ENCODE measurements at places on chromosomes 12 and 14.

DNA sequence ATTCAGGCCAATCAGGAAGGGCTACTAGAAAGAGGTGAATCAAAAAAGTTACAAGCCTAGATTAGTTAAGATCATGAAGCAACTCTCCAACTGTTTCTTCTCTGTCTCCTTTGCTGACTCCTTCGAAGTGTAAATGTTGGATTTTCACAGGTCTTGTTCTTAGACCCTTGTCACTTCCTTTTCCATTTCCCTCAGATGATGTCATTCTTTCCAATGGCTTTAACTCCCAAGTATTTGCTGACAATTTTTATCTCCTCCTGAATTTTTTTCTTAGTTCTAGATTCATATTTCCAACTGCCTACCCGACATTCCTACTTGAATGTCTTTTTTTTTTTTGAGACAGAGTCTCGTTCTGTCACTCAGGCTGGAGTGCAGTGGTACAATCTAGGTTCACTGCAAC is 10.8 kb downstream of the GAS2L3 start:
- no peak for DNase-seq

DNA sequence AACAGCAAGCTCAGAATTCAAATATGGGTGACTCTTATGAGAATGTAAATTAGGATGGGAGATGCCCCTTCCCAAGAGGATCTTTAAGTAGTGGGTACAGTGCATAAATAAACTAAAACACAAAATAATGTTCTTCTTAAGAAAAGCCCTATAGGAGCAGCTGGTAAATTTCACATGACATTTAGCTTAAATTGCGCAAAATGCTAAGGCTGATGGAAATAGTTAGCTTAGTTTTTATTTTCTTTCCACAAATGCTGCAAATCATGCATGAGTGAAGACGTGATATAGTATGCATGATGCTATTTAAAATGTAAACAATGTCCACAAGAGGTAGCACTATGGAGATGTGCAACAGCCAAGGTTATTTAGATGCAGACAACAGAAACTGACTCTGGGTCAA is 328.1 kb downstream of the ATP23 start:
- DNase-seq, result no peak

DNA sequence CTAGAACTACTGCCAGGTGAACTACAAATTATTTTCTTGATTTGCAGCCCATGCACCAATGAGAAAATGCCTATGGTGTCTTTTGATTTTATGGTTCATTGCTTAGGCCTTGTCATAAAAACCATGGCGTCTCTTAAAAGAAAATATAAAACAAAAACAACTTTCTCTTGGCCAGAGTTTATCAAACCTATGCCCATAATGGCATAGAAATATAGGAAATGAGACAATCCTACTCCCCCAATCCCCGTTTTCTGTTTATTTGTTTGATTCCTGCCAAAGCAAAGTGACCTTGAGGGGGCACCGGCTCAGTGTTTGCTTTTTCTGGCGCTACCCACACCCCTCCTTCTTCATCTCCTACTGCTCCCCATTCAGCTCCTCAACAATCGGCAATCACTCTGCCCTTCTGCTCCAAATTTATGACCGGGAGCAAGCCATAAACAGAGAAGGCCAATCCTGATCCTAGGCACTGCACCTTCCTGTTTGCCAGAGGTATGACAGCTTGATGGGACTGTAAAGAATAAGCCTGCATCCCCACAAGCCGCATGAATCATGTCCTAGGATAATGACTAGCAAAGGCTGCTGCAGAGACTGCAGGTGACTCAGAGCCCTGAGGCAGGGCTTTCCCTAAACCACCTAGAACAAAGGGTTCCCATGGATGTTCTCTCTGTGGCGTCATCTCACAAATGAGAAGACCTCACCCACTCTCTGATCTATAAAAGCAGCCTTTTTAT is 874.9 kb downstream of the NRXN3 start:
- DNase-seq, result no peak

DNA sequence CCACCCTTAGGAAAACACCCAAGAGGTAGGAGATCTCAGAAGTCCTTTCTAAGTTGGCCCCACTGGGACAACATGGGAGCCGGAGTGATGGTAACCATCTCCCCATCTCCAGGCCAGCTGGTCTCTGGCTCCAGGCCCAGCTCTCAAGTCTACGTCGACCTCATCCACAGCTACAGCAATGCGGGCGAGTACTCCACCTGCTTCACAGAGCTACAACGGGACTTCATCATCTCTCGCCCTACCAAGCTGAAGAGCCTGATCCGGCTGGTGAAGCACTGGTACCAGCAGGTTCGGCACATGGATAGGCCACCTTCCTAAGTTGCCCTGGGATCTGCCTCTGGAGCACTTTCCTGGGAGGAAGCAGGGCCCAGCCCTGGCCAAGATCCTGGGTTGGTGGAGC is 11.0 kb upstream of the OAS2 start:
- DNase-seq, result no peak

- DNase-seq, result no peak
Observed at GRCh38 chr12:83769151-83769550, 1082.4 kb downstream of the TMTC2 start.

DNA sequence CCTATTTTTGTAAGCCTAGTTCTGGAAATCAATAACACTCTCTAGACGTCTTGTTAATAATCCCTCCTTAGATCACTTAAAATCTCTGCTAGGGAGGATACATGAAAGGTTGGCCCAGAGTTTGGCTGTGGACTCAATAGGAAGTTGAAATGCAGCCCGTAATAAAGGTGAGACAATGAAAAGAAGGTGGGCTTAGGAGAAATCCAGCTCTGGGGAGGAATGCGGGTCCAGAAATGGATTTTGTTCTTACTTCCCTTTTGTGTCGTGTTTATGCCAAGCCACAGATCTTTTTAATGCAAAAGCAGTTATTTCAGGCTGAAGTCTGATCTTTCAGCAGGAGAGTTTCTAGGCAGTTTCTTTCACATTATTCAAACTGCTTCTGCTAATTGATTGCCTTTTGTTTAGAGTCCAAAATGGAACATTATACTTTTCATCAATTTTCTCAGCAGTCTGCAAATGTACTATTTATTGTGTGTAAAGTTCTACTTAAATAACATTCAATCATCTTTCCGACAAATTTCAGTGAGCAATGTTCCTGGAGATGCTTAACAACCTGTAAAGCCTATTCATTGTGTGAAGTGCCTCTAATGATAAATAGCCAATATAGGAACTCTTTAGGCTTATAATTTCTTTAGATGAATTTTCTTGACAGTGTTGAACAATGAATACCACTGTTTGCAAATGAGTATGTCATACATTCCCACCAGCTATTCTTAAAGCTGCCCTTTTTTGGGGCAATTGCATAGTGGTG is 252.9 kb upstream of the KRR1 start:
- no peak for DNase-seq

- no peak for DNase-seq
Observed at GRCh38 chr14:77051116-77051515, 22.6 kb upstream of the IRF2BPL start.

DNA sequence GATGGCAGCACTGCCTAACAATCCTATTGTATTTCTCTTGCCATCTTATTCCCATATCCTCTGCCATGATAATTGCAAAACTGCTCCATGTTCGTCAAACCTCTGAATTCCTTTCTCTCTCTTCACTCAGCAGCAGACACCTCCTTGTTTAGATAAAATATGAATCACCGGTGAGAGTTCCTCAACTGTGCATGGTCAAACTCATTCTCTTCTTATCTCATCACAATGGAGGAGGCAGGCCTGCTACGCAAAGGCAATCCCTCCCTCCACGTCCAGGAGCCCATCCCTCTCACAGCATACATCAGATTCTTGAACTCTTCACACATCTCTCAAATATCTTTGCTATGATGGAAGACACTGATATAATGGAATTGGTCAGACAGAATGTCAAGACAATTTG is 90.1 kb upstream of the DAAM1 start:
- no peak for DNase-seq

DNA sequence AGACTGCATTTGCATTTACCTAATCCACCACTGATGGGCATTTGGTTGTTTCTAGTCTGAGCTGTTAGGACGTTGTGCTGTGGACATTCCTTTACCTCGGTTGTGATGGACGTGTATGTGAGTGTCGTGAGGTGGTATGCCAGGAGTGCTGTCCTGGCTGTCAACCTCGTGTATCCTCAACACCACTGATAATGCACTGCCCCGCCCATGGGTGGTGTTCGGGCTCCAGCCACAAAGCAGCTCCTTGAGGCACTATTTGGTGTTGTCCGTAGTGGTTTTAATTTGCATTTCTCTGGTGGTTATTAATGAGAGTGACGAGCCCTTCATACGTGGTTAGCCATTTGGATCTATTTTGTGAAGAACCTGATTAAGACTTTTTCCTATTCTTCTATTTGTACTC is 87.6 kb downstream of the PPP2R5C start:
- DNase-seq, result no peak

- no peak for DNase-seq
Observed at GRCh38 chr12:79098530-79098929, 234.0 kb downstream of the SYT1 start.

GRCh38 chr12:19819231-19819630 is 379.9 kb downstream of the AEBP2 start:
- DNase-seq, result no peak

DNA sequence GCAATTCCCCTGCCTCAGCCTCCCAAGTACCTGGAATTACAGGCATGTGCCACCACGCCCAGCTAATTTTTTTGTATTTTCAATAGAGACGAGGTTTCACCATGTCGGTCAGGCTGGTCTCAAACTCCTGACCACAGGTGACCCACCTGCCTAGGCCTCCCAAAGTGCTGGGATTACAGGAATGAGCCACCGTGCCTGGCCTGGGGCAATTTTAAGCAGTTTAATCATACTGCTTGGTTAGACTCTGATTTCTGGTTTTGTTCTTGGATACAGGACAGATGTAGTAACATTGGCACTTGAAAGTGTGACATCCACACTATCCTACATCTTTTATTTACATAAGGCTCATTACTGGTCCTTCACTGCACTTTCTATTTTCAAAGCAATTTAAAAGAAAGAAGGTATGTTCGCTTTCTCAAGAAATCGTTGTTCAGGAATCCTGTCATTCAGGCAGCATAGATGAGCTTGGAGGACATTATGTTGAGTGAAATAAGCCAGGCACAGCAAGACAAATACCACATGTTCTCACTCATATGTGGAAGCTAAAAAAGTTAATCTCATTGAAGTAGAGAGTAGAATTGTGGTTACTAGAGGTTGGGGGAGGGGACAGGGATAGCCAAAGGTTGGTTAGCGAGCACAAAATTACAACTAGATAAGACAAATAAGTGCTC is 4.0 kb upstream of the NUAK1 start:
- DNase-seq, result no peak

DNA sequence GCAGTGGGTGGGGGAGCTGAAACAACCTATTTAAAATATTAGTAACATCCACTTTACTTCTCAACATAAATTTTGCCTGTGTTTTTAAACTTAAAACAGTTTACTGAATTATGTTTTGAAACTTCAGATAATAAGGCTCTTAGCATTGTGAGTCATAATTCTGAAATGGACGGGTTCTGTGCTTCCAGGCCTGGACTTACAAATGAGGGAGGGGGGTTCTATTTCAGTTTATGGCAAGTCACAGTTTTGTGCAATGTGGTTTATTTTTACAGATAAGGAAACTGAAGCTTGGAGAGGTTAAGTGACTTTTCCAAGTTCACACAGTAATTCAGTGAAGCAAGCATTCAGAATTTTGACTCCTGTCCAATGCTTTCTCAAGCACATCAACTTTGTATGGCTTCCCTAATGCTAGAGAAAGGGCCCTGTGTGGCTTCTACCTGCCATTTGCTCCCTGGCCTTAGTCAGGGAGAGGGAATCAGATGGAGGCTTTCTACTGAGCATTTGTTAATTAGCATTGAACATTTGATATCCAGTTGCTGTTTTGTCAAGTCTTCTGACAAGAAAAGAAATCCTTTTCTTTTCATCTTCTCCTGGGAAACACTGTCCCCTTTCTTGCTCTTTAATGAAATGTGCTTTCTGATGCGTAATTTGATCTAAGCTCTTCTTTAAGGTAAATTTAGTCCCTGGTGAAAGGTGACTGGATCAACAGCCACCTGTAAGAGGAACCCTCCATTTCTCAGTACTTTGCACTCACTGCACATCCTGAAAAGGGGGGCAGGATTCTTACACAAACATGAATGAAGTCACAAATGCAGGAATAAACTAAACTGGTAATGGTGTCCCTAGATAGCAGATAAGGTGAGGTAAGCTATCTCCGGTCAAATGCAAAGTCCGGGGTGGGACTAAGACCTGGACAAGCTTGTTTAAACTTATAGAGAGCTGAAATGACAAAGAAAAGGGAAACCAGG is 2.5 kb upstream of the SALL2 start:
- no peak for DNase-seq

- DNase-seq, result no peak
Observed at GRCh38 chr14:37142835-37143401, 29.5 kb downstream of the SLC25A21 start.

DNA sequence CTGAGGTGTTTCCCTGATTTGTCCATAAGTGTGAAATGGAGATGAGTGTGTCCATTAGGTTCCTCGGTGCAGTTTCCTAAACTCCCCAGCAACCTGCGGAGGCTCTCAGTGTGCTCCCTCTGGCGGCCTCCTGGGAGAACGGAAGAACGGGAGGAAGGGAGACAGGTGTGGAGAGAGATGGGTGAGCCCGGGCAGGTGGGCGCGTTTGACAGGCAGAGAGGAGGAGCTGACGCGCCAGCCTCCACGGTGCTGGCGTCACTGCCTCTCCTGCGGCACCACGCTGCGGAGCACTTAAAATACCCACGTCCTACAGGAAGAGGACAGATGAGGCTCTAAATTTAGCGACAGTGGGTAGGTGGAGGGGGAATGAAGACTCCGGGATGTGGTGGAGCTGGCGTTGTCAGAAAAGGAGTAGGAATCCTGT is 26.8 kb upstream of the PEX5 start:
- DNase-seq, result no peak

DNA sequence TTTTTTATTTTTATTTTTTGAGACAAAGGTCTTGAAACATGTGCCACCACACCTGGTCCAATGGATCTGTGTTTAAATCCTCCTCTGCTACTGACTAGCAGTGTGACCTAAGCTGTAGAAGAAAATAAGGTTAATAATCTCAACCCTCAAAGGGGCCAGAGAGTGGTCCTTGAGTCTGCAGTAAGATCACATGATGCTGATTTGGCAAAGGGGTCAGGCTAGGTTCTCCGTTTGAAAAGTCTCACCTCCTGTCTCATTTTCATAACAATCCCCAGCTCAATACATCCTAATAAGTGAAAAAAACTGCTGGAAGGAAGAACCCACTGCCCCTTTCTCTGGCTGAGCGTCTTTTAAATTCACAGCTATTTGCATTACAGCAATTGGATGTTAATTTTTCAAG is 8.0 kb upstream of the TEP1 start:
- no peak for DNase-seq

DNA sequence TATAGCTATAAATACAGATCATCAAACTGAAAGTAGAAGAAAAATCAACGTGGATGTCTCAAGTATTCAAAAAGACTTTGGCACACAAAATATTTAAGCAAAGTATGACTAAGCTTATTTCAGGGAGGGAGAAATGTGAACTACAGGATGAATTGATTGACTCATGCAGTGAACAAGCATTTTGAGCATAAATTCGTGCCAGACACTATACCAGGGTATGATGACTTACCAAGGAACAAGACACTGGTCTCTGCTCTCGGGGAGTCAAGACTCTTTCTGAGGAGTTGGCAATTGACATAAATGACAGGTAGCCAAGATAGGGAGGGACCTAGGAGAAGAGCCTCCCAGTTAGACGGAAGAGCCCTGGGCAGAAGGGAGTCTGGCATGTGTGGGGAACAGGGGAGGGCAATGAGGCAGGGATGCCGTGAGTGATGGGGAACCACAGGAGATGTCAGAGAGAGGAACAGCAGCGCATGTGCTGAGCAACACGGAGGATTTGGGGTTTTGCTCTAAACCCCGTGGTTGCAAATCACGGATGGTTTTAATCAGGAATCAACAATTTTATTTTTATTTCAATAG is 115.2 kb downstream of the TMEM132D start:
- no peak for DNase-seq
